Jurkat, Clone E6-1 (cell line): ENCODE measurements at places on chromosomes 6 and 20.

DNA sequence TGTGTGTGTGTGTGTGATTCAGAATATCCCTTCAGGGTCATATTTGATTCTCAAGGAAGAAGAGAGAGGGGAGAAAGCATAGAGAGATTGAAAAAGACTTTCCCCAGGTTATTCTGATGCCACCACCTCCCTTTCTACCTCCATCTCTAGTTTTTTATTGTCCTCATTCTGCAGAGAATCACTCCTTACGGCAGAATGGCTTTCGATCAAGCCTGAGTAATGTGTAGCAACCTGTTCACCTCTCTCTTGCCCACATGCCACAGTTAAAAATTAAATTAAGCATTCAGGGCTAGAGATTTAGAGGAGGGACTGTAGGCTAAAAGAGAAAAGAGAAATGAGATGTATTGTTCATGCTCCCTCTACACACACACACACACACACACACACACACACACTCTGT, 18.1 kb downstream of the KLHL32 start:
- DNase-seq, result no peak

GRCh38 chr6:15736297-15736696, 73.5 kb upstream of the DTNBP1 start:
- no peak for DNase-seq

GRCh38 chr6:14734416-14735340, 511.2 kb upstream of the JARID2 start:
- peak; percentile 77 for DNase-seq

GRCh38 chr20:19909725-19910124, 107.4 kb upstream of the NAA20 start:
- no peak for DNase-seq

- no peak for DNase-seq
Measured at GRCh38 chr20:51064137-51064536, 41.2 kb upstream of the KCNG1 start.

DNA sequence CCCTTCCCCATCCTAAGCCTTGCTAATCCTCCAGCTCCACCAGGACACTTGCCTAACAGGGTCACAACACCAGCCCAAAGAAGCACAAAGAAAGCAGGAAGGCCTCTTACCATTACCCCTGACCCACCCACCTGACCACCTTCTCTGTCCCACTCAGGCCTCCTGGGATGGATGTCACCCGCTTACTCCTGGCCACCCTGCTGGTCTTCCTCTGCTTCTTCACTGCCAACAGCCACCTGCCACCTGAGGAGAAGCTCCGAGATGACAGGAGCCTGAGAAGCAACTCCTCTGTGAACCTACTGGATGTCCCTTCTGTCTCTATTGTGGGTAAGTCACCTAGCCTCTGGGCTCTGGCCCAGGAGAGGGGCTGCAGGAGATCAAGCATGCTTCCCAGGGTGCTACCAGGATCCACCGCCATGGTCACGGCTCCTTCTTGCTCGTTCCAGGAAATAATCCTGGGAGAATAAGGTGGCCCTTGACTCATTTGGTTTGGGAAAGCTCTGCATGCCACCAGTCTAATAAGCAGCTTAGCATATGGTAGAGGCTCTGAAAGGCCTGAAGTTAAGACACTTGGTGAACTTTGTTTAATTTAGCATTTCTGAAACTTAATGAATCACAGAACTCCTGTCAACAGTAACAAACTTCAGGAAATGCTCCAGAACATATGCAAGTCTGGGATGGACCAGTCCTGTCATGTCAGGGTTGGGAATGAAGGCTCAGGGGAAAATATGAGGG, 19.2 kb downstream of the ASIP start:
- no peak for DNase-seq

DNA sequence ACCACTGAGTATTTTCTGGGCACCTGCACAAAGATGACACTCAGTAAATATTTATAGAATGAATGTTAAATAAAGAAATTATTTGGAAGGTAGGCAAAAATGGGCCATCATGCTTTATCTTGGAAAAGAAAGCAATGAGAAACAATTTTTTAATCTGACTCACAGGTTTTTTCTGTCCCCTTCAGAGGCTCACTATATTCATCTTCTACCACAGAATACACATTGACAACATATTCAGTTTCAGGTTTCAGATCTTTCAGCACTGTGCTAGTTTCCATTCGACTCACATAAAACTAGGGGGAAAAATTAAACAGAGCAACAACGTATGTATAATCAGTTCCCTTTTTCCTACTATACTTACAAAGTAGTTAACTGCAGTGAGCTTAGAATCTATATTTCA, 58.3 kb downstream of the COL12A1 start:
- no peak for DNase-seq

- DNase-seq, result no peak
Measured at GRCh38 chr6:13063300-13063918, 264.9 kb downstream of the TBC1D7 start.

DNA sequence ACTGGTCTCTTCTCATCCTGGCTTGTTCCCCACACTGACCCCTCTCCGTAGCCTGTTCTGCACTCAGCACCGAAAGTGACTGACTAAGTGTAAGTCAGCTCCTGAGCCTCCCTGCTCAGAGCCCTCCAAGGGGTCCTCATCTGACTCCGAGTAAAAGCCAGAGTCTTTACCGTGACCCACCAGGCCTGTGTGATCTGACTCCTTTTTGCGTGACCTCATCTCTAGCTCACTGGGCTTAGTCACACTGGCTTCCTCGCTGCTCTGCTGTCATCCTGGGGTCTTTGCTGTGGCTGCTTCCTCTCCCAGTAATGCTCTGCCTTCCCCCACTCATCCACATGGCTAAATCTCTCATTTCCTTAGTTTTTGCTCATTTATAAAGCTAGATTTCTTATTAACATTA, 116.6 kb downstream of the PLCB4 start:
- no peak for DNase-seq

GRCh38 chr6:35719830-35720733, 16.8 kb upstream of the ARMC12 start:
- peak; percentile 58 for DNase-seq

DNA sequence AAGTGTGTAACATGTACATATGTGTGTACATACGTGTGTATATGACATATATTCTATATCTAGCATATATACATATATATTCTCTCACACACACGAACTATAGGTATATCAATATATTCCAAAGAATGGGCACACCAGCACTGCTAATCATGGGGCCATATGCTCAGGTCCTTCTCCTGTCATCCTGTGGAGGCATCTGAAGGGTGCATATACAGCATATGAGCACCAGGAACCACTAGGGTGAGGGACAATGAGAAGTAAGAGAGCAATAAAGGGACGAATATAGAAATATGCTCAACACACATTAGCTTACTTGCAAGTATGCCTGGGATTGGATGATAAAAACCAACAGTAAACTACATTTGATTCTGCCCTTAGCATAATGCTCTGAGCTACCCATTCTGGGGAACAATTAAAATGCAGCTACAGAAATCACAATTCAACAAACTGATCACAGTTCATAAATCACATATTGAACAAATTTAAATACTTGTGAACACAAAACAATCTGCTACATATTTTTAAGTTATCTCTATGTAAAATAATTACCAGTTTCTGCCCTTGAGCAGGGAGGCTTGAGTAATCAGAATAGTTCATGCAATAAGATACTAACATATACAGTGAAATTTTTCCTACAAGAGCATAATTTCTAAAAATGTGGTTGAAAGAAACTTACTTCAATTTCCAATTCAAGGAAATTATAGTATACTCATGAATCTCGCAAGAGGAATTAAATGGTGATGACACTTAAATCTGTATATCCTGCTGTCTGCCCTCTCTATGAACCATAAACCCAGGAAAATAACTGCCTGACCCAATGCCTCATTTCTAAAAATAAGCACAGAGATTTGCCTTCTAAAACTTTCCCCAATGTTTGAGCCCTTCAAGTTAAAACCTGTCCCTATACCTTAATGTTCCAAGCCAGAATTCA, 272.2 kb upstream of the THEMIS start:
- no peak for DNase-seq

- DNase-seq, result no peak
Measured at GRCh38 chr6:54043360-54043759, 67.9 kb upstream of the MLIP start.

GRCh38 chr6:10478187-10479040, 42.7 kb upstream of the GCNT2 start:
- DNase-seq, result peak; percentile 46

GRCh38 chr6:33314943-33315792, 1.3 kb upstream of the TAPBP start:
- no peak for DNase-seq

GRCh38 chr6:42448391-42448790, 3.3 kb downstream of the TRERF1 start:
- DNase-seq, result no peak

- DNase-seq, result no peak
Measured at GRCh38 chr6:113318575-113318917, 538.6 kb upstream of the MARCKS start.

GRCh38 chr6:56539527-56540105, 103.1 kb downstream of the DST start:
- no peak for DNase-seq

DNA sequence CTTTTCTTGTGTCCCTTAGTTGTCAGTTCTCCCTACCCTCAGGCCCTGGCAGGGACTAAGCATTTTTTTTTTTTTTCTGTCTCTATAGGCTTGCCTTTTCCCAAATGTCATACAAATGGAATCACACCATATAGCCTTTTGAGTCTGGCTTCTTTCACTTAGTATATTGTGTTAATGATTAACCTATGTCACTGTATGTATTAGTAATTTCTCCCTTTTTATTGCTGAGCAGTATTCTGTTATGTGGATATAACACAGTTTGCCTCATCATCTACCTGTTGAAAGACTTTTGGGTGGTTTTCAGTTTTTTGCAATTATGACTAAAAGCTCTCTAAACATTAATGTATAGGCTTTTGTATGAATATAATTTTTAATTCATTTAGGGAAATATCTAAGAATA, 16.0 kb upstream of the FBXO30 start:
- no peak for DNase-seq

- no peak for DNase-seq
Measured at GRCh38 chr6:82906489-82906888, 159.2 kb downstream of the UBE3D start.

DNA sequence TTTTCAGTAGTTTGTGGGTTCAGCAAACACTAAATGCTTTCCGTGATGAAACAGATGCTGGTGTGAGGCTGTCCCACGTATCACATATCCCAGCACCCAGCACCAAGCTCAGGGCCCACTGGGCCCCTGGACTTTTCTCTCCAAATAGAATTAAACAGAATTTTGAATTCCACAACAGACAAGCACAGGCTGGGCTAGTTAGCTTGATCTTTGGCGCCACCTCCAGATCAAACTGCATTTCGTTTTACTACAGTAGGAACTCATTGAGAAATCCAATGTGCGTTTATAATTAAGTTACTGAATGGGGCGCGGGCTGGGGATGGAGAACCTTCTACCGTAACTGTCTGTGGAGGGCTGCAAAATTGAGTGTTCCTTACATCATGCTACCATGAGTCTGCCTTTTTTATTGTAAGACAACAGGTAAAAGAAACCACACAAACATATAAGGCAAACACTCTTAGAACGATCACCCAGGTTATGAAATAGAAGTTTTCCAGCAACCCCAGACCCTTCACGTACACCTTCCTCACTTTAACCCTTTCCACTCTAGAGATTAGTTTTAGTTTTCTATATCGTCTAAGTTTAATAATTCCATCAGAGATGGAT, 107.8 kb downstream of the ZFP64 start:
- DNase-seq, result peak; percentile 34

GRCh38 chr6:157727629-157728182, 95.3 kb upstream of the SNX9 start:
- DNase-seq, result no peak

- no peak for DNase-seq
Measured at GRCh38 chr6:40743690-40744446, 156.7 kb upstream of the LRFN2 start.

DNA sequence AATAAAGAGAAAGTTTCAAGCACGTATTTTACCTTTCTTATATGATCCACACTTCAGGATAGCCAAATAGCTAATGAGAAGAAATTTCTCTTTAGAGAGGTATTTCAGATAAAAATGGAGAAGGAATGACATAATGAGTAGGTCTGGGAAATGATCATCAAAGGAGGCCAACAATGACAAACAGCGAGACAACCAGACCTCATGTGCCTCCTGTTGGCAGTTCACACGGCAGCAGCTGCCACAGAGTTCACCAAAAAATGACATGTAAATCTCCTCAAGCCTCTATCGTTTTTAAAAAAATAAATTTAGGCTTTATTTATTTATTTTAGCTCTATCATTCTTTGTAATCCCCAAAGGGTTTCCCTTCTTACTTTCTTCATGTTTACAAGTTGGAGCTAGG, 47.7 kb downstream of the SLC2A12 start:
- DNase-seq, result no peak

DNA sequence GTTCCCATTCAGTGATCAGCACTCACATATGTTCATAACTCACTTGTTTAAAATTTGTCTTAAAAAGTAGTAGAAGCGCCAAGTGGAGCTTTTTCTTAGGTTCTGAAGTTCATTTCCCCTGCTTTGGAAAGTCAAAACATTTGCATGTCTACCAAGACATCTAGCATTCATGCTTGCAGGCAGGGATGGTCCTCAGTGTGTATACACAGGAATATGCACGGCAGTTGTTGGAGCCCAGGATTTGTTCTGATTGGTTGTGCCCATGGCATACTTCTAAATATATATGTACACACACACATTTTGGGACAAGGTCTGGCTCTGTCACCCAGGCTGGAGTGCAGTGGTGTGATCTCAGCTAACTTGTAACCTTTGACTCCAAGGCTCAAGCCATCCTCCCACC, 2.4 kb upstream of the GPX6 start:
- DNase-seq, result no peak

- DNase-seq, result no peak
Measured at GRCh38 chr6:496649-497048, 105.1 kb downstream of the IRF4 start.

GRCh38 chr6:138349891-138350290, 27.8 kb upstream of the SMIM28 start:
- no peak for DNase-seq

DNA sequence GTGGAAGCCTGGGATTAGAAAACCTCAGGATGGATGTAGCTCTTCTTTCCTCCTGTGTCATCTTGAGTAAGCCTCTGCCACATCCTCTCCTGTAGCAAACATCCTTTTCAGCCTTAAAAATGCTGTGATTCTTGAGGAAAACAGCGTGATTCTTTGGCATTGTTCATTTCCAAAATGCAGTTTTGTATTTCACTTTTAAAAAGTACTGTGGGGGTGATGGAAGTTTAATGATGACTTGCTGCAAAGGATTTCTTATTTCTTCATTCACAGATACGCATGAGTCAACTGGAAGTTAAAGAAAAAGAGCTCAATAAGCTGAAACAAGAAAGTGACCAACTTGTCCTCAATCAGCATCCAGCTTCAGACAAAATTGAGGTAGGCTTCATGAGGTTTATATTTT, 23.9 kb upstream of the SNRNP48 start:
- DNase-seq, result no peak

DNA sequence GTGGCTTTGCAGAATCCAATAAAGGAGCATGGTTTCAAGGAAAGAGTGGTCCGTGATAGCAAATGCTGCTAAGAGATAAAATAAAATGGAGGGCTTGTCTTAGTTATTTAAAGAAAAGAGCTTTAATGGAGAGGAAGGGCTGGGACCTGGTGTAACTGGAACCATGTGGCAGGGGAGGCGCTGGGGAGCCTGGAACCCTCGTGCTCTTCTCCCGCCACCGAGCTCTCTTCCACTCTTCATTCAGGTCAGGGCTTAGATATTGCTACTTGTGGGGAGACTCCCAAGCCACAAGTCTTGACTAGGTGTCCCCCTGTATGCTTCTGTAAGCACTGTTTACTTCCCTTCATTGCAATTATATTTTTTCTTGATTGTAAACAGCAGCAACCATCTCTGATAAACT, 15.2 kb upstream of the ARFGEF3 start:
- DNase-seq, result no peak

- DNase-seq, result no peak
Measured at GRCh38 chr6:36083446-36083845, 46.9 kb upstream of the MAPK13 start.
